ENCODE measurements at places on chromosomes 11 and 22. TPM values are rescaled to one million over a fixed set of nuclear protein-coding genes. Genes with fewer than 3 reads are reported as not detected.

The HEPHL1 gene
- not detected for total RNA-seq

The XNDC1N gene
- total RNA-seq, result 9.3 TPM

The RIN1 gene
- total RNA-seq, result 0.79 TPM

The KRTAP5-8 gene
- total RNA-seq, result not detected
